ENCODE measurements at places on chromosomes 1 and 21.
A peak's percentile ranks its signal among the peaks of the same experiment; 100 is the strongest.

DNA sequence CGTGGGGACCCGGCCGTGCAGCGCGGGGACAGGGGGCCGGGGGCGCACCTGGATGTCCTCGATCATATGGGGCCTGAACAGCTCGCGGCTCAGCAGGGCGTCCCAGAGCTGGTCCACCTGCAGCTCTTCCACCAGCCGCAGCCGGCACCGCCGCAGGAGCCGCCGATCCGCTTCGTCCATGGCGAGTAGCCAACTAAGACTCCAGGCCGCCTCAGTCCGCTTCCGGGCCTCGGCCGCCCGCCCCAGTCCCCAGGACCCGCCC lies at the start of gene CASP9:
CASP9 (minus strand) TSS at position 195 of the 262 bp plus-strand sequence; CDS start at position 180, 15 bp downstream.
- no peak for DNase-seq

DNA sequence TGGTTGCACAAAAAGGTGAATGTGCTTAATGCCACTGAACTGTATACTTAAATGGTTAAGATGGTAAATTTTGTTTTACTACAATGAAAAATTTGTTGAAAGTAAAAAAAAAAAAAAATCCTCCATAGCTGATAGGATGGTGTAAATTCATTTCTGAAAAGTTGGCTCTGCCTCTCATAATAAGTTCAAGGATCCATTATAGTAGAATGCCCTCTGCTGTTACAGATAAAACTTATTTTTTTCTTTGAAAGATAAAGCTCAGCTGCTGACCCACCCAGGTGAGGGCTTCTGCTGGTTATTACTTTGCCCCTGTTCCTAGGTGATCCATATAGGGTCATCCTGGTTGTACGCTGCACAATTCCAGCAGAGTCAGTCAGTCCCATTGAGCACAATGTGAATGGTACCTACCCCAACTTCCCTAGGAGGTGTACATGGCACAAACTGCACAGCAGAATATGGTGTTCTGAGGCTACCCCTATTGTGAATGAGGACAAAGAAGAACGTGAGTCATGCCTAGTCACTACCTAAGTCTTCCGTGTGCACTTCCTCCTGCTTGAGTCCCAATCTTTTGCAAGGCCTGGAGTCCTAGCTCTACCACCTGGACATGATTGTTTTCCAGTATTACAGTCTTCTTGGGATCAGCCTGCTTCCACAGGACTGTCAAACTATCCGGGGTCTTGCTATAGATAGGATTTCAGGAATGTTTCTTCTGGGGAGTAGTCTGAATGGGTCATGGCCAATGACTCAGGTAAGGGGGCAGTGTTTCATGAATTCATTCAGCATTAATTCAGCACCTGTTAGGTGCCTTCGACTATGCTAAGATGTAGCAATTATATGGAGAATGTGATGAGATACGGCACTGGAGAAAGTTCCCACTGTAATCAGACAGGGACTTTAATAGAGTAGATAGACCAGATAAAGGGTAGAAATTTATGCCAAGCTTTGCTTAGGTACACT lies 20.8 kb upstream of the CD5L start:
- DNase-seq: no peak

DNA sequence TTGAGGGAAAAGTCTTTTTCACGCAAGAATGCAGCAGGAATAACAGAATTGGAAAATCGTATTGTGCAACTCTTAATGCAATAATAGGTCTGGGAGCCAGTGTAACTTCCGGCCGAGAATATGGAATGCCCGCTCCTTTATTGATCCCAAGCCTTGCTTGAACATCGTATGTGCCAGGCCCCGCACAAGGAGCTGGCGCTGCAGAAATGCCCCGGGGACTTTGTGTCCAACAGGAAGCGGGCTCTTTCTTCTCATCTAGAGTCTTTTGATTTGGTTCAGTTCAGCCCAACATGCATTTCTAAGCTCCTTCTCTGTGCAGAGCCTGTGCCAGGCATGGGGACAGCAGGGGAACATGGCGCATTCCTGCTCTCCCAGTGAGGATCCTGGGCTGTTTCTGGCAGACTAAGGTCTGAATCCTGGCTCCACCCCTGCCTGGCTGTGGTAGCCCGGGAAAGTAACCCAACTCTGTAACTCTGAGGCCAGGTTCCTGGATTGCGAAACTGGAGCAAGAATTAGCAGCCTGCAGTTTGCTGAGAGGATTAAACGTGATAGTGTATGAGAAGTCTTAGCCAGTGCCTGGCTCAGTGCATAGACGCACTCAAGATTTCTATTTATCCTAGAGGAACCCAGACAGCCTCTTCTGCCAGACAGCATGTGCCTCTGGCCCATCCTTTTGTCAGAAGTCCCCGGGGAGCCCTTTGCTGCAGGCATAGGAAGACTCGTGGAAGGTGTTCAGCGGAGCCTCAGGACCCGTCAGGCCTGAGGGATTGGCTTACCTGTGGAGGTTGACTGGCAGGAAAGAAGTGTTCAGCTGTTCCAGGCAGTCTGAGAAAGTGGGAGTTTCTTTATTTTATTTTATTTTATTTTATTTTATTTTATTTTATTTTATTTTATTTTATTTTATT lies 987 bp upstream of the CDCP2 start:
- DNase-seq: peak; percentile 75

- no peak for DNase-seq
Observed at GRCh38 chr1:36481771-36482723, 666 bp downstream of the CSF3R start.

GRCh38 chr1:245301921-245302320 lies 147.1 kb downstream of the KIF26B start:
- no peak for DNase-seq

DNA sequence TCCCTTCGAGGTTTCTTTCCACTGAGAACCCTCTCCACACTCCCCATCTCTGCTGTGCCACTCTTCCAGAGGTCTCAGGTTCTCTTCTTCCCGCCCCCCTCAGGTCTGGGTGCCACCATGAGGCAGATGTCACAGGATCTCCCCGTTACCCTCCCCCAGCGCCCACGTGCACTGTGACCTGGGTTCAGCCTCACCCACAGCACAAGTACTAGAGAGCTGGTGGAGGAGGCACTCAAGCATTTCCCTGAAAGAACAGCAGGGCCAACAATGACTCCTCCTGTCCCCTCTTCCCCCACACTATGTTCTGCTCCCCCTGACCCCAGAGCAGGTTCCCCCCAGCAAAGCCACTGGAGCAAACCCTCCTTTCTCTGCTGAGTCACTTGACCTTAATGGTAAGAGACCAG lies 14.3 kb downstream of the PLEKHA6 start:
- no peak for DNase-seq

DNA sequence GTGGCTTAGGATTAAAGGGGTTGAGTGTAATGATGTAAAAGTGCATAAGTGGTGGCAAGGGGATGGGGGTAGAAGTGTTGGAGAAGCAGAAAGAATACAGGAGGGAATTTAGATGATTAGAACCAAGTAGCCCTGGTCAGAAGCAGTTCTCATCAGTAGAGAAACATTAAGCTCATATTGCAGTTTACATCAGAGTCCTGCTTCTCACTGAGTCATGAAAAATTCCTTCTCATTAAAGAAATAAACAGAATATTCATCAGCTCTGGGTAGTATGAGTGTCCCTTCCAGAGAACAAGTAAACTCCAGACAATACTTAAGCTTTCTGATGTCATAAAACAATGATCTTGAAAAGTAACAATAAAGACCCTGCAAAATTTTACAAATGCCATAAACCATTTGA lies 36.5 kb downstream of the LRRIQ3 start:
- DNase-seq: peak; percentile 48

- DNase-seq: no peak
Observed at GRCh38 chr1:86416343-86416742, 7.6 kb upstream of the CLCA2 start.

DNA sequence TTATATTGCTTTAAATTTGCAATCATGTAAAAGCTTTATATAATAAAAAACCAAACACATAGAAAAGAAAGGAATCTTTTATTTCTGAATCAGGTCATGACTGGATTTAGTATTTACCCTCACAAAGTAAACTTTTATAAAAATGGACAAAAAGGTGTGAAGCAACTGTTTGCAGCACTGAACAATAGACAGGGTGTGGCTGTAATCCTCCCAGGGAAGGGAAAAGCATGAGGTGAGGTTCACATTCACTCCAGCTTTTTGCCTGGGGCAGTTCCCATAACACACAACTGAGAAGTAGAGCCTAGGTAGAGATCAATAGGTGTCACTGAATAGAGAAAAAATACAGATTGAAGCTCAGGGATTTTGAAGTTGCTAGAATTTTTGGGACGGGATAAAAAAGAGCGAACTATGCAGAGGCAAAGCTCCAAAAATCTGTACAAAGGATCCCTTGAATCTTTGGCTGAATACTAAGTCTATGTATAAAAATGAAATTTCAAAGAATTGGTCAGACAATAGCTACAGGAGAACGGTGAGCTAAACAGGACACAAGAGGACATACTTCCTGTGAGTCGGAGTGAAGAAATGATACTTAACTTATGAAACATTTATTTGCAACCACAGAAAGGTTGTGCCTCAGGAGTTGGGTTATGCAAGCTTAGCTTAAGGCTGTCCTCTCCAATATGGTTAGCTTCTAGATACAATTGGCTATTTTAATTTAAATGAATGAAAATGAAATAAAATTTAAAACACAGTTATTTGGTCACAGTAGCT lies 162.0 kb upstream of the ZP4 start:
- DNase-seq: no peak
